ENCODE measurements at places on chromosomes 11 and 22.

DNA sequence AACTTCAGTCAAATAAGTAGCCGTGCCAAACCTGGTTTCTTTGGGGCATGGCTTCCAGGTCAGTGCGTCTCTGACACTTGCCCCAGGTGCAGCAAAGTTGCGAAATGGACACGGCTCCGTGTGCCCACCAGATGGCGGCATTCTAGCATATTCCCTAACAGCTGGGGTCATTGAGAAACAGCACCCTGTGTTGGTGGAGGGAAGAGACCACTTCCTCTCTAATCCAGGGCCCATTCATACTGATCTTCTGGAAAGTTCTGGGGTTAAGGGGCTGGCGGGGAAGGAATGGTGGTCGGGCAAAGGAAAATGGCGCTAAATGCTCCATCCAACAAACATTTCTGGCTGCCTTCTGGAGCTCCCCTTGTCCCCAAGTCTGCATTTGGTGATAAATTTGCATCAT, 141.2 kb upstream of the TIMP3 start:
- DNase-seq = peak; percentile 72

DNA sequence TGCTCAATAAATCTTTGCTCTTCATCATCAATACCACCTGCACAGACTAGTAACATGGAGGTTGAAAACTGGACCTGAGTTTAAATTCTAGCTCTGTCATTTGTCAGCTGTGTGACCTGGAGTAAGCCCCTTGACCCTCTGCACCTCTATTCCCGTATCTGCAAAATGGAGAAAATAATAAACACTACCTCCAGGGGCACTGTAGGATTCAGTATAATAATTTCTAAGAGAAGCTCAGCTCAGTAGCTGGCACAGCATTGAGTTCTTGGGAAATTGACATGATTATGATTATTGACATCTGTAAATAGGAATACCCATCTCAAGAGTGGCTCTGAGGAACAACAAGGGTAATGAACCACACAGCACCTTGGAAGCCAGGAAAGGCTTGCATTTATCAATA, 78.4 kb downstream of the MN1 start:
- no peak for DNase-seq

DNA sequence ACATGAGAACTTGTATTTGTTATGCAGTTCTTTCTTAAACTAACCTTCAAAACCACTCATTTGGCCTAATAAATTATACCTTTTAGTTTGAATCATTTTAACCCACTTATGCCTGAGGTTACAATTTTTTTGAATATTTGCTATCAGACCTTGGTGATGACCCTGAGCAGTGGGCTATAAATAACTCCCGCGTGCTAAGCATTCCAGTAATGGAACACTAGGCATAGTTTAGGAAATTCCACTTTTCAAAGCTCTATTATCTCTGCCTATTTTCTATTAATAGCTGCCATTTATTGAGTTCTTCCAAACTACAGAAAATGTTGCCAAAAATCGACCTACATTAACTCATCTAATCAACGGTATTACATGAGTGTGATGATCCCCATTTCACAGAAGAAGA, 993.4 kb upstream of the FAT3 start:
- DNase-seq = no peak

- no peak for DNase-seq
Measured at GRCh38 chr11:117794772-117795629, 2.0 kb downstream of the DSCAML1 start.

DNA sequence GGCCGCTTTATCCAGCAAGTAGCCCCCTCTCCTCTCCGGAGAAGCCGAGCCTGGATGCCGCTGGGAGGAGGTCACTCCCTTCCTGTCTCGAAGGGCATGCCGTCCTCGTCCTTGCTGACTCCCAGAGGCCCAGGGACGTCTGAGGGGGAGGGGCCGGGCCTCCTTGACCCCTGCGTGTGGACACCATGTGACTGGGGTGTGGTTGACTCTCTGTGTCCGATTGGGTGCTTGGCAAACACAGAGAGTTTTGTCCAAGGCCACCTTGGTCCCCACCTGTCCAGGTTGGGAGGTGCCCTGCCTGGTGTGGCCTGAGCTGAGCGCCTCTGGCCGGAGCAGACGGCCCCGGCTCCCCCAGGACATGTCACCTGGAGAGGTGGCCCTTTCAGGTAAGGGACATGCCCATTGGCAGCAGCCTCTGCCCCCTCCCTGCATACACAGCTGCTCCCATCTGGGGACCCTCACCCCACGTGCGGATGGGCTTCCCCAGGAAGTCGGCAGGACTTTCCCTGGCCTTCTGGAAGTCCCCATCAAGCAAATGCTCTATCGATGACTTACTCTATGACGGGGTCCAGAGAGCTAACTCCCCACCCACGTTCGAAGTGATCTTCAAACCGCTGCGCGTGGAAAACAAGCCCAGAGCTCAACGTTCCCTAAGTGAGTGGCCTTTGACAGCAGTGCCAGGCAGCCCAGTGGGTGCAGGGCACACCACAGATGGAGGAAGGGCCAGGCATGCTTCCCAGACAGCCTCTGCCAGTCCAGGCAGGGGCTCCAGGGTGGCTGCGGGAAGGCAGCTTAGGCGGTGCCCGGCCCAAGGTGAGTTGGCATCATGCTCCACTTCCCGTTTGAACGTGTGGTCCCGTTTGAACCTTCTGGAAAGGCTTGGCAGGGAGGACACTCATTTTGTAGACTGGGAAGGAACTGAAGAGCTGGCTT, at the start of gene SMIM38:
TSS of gene SMIM38 (plus strand) at position 634 of the 933 bp plus-strand sequence. CDS start 1,912 bp downstream, outside the sequence.
- DNase-seq = no peak

DNA sequence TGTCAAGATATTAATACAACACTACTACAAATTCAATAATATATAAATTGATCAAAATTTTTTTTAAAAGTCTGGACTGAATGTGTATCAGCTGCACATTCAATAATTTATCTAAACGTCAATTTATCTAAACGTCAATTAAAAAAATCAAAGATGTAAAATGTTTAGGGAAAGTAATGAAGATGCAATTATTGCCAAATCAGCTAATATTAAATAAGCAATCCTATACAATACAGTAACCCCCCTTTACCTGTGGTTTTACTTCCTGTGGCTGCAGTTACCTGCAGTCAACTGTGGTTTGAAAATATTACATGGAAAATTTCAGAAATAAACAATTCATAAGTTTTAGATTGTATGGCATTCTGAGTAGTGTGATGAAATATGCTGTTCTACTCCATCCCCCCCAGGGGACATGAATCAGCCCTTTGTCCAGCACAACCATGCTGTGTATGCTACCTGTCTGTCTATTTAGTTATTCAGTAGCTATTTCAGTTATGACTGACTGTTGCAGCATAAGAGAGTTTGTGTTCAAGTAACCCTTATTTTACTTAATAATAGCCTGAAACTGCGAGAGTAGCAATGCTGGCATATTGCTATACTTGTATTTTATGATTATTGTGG, 72.2 kb downstream of the CWF19L2 start:
- DNase-seq = no peak

GRCh38 chr11:123480882-123481281, 50.8 kb downstream of the GRAMD1B start:
- DNase-seq = no peak

- DNase-seq = peak; percentile 4
Measured at GRCh38 chr11:26951809-26952515, 42.0 kb upstream of the FIBIN start.

DNA sequence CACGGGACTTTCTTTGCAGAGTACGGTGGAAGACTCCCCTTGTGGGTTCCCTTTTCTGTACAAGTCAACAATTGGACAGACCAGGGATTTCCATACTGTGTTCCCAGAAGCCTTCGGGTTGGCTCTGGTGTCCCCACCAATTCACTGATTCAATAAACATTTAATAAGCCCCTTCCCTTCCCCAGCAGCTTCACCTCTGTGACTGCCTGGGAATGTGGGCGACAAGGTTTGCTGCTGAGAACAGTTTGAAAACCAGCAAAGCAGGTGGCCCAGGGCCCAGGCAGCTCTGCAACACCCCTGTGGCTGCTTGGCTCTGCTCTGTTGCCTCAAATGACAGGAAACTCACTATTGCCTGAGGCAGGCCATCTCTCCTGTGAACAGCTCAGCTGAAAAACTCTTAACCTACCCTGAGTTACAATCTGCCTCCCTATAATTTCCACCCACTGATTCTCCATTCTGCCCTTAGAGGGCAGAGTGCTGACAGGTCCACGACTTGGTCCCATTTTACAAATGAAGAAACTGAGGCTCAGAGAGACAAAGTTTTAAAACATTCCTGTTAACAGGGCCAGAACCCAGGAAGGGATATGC, 10.4 kb downstream of the ADORA2A start:
- DNase-seq = peak; percentile 74

GRCh38 chr11:2213384-2213842, 41.8 kb upstream of the TH start:
- DNase-seq = no peak

DNA sequence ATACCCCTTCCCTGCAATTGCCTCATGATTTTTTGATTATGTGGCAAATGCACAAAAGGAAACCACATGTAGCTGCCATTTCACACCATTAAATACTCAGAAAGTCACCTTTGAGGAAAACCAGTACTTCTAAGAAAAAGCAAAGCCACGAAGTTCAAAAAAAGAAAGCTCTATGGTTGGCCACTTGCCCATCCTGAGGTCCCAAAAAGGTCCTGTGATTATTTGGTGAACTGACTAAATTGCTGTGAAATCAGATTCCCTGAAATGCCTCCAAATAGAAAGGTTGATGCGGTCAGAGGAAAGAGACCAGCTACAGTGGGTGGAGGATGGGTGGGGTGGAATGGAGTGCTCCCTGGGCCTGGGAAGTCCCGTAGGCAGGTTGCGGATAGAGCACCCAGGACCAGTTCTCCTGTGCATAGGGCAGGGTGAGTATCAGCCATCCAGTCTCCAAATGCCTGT, 26.9 kb downstream of the MRPL16 start:
- DNase-seq = no peak

- no peak for DNase-seq
Measured at GRCh38 chr11:125287491-125288210, 123.1 kb downstream of the PKNOX2 start.

GRCh38 chr11:69411257-69411924, 70.1 kb upstream of the LINC01488 start:
- DNase-seq = no peak

GRCh38 chr11:111942829-111943228, 5.7 kb downstream of the DIXDC1 start:
- DNase-seq = no peak

GRCh38 chr11:28528217-28528616, 420.0 kb downstream of the METTL15 start:
- no peak for DNase-seq

Data from BE2C (cell line).